ENCODE measurements at places on chromosomes 1 and 21. TPM values are rescaled to one million over a fixed set of nuclear protein-coding genes. Genes with fewer than 3 reads are reported as not detected.

- H3K36me3 ChIP-seq, result no peaks in the 10 kb centered on the region
- no peak for DNase-seq
- no peak overlapping the region for H3K27ac ChIP-seq
Measured at GRCh38 chr21:20445971-20446370, 552.2 kb upstream of the NCAM2 start.

GRCh38 chr1:2294033-2294724 lies 66.1 kb downstream of the SKI start:
- H3K36me3 ChIP-seq, result peaks cover 4% of the 10 kb centered on the region
- peaks cover 45% of the 10 kb centered on the region for H3K4me1 ChIP-seq
- no peak for DNase-seq
- peak overlapping the region; percentile 32 for H3K4me3 ChIP-seq

DNA sequence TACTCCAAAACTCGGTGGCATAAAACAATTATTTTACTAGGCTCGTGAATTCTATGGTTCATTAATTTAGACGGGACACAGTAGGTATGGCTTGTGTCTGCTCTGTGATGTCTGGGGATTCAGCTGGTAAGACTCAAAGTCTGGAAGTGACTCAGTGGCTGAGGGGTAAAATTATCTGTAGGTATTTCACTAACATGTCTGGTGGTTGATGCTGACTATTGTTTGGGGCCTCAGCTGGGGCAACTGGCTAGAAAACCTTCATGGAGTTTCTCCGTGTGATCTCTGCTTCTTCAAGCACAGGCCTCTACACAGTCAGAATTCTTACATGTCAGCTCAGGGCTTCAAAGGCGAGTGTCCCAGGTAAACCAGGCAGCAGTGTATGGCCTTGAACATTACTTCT lies 41.2 kb upstream of the KLF17 start:
- no peaks in the 10 kb centered on the region for H3K36me3 ChIP-seq
- no peak for DNase-seq
- no peak overlapping the region for H3K4me3 ChIP-seq
- H3K27ac ChIP-seq, result no peak overlapping the region
- H3K4me1 ChIP-seq, result no peaks in the 10 kb centered on the region

DNA sequence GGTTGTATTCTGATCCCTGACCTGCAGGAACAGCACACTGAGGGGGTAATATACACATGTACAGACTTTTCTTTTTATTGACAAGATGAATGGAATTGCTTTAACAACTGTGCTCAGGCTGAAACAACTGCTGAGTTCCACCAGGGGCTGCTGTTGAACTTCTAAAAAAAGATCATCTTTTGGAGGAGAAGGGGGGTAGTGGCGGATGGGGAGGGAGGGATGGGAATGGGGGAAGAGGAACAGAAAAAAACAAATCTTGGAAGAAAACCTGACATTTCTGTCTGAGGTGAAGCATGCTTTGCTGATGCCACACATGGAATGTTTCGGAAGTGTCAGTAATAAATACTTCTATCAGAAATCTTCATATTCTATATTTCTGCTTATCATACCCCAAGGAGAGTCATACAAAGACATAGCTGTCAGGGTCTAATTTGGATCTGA lies 75.0 kb downstream of the RWDD3 start:
- no peak overlapping the region for H3K4me3 ChIP-seq
- no peaks in the 10 kb centered on the region for H3K36me3 ChIP-seq
- H3K27ac ChIP-seq, result no peak overlapping the region
- H3K27me3 ChIP-seq, result peaks cover 16% of the 10 kb centered on the region
- H3K4me1 ChIP-seq, result no peaks in the 10 kb centered on the region

CCDC181 gene
- total RNA-seq, result not detected
